ENCODE measurements at places on chromosomes 5 and 9. TPM values are rescaled to one million over a fixed set of nuclear protein-coding genes. Genes with fewer than 3 reads are reported as not detected.
A peak's percentile ranks its signal among the peaks of the same experiment; 100 is the strongest.

- ATAC-seq, result peak; percentile 24
These were observed 1.9 kb downstream of the GCNT4 start for GRCh38 chr5:75050415-75050814.

DNA sequence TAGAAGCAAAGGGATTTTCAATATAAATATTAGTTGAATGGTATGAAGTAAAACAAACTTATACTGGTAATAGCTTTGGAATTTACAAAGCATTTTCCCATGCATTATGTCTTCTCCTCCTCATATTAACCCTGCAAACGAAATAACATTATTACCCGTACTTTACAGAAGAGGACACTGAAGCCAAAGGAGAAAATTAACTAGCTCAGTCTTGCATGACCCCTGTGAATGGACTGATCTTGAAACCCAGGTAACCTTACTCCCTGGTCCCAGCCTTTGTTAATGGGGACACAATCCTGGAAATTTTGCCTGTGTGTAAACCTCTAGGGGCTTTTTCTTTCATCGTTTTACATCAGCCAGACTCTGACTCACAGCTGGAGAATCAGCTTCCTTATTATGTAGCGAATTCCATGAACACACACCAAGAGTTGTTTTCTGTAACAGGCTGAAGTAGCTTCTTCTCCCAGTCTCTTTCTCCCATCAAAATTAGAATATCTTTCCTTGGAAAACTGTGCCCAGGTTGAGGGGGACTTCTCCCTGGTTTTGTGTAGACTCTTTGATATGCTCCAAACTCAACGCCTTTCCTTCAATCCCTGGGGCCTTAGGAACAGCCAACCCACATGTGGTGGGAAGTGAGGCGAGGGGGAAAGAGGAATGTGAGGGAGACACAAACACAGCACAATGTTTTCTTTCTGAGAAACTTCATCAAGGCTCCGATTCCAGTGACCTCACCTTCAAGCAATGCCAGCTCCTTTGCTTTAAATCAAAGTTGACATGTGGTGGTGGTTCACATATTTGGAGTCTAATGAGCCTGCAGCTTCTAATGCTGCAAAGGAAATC lies 480.9 kb upstream of the PAPPA start:
- ATAC-seq, result peak; percentile 62

- ATAC-seq, result no peak
These were observed 25.1 kb downstream of the PALM2AKAP2 start for GRCh38 chr9:109805050-109805449.

DNA sequence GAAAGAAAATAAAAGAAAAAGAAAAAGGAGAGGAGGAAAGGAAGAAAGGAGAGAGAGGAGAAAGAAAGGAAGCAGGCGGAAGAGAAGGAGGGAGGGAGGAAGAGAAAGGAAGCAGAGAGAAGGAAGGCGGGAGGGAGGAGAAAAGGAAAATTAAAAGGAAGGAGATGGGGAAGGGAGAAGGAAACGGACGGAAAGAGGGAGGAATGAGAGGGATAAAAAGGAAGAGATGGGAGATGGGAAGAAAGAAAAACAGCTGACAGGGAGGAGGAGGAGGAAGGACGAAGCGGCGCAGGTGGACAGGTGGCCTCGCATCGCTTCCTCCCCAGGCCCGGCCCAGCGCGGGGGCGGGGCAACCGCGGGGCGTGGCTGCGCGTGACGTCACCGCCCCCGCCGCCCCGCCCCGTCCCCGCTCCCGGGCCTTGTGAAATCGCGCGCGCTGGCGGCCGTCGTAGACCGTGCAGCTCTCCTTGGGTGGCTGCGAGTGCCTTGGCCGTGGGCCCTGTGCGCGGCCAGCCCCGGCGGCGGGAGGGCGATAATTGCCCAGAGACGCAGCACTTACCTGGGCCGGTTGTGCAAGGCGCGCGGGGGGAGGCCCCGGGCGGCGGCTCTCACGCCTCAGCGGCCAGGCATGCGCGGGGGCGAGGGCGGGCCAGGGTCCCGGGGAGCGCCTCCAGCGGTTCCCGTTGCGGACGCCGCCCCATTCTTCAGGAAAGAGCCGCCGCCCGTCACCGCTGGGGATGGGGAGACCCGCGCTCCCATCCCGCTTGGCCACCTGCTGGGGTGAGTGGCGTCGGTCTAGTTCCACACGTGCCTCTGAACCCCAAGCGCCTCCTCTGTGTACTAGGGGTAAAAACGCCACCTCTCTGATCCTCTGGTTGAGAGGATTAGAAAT lies 49.6 kb upstream of the FOXE1 start:
- peak; percentile 94 for ATAC-seq

DNA sequence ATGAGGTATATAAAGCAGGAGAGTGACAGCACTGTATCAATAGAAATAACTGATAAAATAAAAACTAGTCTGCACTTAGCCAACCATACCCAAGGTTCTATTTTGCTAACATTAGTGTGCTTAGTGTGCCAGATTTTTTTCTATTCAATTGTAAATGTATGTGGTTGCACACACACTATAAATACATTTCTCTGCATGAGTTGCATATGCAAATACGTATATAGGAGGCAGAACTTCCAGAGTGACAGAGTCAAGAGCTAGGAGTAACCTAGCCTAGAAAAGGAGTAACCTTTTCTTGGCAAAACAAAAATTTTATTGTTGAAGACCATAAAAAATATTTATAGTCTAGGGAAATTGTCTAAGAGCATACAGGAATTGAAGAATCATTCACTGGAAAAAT lies 461.6 kb downstream of the GABRG2 start:
- ATAC-seq, result no peak

- ATAC-seq, result no peak
These were observed 656.5 kb upstream of the RIOK2 start for GRCh38 chr5:97839341-97840086.

- ATAC-seq, result no peak
These were observed 34.6 kb downstream of the OXCT1 start for GRCh38 chr5:41835645-41836044.

GRCh38 chr9:2663461-2664173 lies 42.0 kb downstream of the VLDLR start:
- ATAC-seq, result peak; percentile 27

GRCh38 chr9:23829580-23830475 lies 3.8 kb upstream of the ELAVL2 start:
- no peak for ATAC-seq

DNA sequence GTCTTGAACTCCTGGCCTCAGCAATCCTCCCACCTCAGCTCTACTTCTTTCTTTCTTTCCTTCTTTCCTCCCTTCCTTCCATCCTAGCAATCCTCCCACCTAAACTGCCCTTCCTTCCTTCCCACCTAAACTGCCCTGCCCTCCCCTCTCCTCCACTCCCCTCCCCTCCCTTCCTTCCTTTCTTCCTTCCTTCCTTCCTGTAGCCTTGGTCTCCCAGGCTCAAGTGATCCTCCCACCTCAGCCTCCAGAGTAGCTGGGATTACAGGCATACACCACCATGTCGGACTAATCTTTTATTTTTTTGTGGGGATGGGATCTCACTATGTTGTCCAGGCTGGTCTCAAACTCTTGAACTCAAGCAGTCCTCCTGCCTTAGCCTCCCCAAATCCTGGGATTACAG lies 65.8 kb downstream of the NFIB start:
- no peak for ATAC-seq

- no peak for ATAC-seq
These were observed 267.2 kb downstream of the MAN2A1 start for GRCh38 chr5:109956884-109957283.

- peak; percentile 46 for ATAC-seq
These were observed 398 bp downstream of the TOR1A start for GRCh38 chr9:129823542-129823934.

DNA sequence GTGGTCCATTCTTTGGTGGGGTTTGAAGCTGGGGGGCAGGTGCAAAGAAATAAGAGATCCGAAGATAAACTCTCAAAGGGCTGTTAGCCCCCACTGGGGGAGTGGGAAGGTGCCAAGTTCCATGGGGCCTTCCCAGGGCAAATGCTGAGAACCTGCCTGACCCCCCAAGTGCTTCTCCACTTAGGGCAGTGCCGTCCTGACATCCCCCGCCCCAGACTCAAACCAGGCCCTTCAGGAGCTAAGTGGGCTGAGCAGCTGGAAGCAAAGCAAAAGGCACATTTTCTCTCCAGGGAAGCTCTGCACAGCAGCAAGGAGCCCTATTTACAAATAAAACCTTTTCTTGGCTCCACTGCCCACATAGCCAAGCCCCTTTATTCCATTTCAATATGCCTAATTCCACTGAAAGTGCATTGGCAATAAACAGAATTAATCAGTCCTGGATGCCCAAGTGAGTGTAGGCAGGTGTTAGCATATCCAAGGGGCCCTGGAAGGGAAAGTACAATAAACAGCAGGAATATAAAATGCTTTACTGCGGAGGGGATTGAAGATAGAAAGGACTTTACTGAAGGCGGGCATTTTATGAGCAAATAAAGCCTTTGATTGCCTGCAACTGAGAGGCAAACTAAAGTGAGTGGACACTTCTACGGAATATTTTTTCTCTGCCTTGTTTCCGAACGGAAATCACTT lies 44.6 kb downstream of the WHRN start:
- ATAC-seq, result no peak

Gene AHRR
- 1.1 TPM for total RNA-seq

Data from esophagus mucosa (tissue), 1 donor.